ENCODE measurements at places on chromosomes 13 and 19.

- DNase-seq: no peak
Measured at GRCh38 chr13:40394304-40394985, 272.0 kb downstream of the FOXO1 start.

GRCh38 chr19:9018163-9018875 lies 8.1 kb upstream of the MUC16 start:
- no peak for DNase-seq

GRCh38 chr19:17590866-17591265 lies 35.4 kb downstream of the COLGALT1 start:
- DNase-seq: no peak

- no peak for DNase-seq
Measured at GRCh38 chr13:28475916-28476725, 18.8 kb downstream of the FLT1 start.

GRCh38 chr13:113666329-113666670 lies 719 bp upstream of the GRK1 start:
- no peak for DNase-seq

DNA sequence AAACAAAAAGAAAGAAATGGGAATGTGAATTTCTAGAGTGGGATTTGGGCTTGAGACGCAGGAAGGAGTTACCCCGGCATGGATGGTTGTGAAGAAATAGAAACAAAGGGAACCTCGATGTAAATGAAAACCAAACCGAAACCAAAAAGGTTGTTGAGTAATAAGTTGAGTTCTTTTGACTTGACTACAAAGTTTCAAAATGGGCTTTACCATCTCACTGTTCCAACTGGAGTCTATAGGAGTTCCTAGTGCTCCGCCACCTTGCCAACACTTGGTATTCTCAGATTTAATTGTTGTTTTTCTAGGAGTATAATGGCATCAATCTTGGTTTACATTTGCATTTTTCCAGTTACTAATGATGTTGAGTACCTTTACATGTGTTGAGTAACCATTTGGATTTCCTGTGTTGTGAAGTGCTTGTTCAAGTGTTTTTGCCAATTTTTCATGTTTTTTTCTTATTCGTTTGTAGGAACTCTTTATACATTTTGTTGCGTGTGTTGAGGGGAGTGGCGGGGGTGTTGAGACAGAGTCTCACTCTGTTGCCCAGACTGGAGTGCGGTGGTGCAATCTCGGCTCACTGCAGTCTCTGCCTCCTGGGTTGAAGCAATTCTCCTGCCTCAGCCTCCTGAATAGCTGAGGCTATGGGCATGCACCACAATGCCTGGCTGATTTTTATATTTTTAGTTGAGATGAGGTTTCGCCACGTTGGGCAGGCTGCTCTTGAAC lies 9.2 kb downstream of the UBE2S start:
- no peak for DNase-seq

DNA sequence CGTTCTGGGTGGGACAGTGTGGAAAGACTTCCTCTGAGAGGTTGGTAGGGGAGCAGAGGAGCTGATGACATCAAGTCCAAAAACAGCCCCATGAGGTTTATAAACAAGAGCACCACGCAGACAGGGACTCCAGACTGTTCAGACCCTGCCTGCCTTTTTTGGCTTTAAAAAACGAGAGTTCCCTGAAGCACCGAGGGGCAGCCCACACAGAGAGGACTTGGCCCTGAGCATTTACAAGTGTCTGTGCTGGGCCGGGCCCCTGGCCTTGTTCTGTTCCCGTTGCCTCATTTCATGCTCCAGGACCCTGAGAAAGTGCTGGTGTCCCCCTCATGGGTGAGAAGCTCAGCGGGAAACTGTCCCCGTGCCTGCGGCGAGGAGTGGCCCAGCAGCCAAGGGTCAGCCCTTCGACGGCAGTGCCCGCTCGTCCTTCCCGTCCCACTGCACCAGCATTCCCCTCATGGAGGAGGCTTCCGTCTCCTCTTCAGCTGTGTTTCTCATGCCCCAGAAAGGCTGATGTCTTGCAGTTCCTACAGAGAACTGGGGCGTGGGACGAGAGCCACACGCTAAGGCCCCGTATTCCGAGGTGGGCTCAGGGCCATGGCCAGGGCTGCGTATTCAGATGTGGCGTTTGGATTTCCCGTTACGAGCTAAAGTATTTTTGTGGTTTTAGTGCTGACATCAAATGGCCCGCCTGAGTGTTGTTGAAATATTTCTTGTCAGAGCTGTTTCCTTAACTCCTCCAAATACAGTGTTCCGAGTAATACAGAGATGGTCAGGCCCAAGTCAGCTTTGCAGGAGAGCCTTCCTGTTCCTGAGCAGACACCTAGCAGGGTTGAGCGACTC lies 93.5 kb downstream of the ATP11A start:
- no peak for DNase-seq

GRCh38 chr13:106220211-106220610 lies 315.3 kb downstream of the EFNB2 start:
- no peak for DNase-seq

GRCh38 chr19:19900139-19900728 lies 512 bp upstream of the ZNF93 start:
- no peak for DNase-seq

GRCh38 chr13:98677398-98677797 lies 75.1 kb downstream of the SLC15A1 start:
- no peak for DNase-seq

- DNase-seq: peak; percentile 88
Measured at GRCh38 chr19:10430505-10431253, 10.3 kb downstream of the PDE4A start.

- DNase-seq: no peak
Measured at GRCh38 chr13:99421758-99422585, 79.3 kb upstream of the TM9SF2 start.

- peak; percentile 12 for DNase-seq
Measured at GRCh38 chr19:49950590-49950948, 10.4 kb downstream of the SIGLEC11 start.

- no peak for DNase-seq
Measured at GRCh38 chr13:79287939-79288795, 117.9 kb downstream of the RBM26 start.

DNA sequence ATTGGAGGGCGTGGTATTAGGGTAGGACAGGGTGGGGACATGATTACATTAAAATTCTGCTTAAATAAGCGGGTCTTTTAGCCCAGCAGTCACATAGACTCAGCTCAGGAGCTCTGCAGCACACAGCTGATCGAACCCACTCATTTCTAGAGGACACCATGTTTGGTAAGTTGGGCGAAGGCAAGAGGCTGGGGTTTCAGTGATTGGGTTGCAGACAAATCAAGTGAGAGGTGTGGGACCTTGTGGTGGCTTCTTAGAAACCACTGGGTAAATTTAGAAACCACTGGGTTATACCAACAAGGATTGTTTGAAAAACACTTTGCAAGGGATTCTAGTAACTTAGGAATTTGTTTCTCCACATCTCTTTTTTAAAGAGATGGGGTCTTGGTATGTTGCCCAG lies at the start of gene LEUTX:
Gene LEUTX, plus strand, starts transcription at position 92 of the 400 bp plus-strand sequence. Its CDS starts 67 bp downstream, at position 159.
- no peak for DNase-seq

GRCh38 chr13:38685431-38685830 lies 1.4 kb upstream of the FREM2 start:
- no peak for DNase-seq
